Stimulated activated CD8-positive, alpha-beta memory T cell treated with anti-CD3 and anti-CD28 coated beads, Interleukin-2, amount 100 ng/mL, for 1 hour (primary cell): ENCODE measurements at places on chromosomes 11 and 22.

DNA sequence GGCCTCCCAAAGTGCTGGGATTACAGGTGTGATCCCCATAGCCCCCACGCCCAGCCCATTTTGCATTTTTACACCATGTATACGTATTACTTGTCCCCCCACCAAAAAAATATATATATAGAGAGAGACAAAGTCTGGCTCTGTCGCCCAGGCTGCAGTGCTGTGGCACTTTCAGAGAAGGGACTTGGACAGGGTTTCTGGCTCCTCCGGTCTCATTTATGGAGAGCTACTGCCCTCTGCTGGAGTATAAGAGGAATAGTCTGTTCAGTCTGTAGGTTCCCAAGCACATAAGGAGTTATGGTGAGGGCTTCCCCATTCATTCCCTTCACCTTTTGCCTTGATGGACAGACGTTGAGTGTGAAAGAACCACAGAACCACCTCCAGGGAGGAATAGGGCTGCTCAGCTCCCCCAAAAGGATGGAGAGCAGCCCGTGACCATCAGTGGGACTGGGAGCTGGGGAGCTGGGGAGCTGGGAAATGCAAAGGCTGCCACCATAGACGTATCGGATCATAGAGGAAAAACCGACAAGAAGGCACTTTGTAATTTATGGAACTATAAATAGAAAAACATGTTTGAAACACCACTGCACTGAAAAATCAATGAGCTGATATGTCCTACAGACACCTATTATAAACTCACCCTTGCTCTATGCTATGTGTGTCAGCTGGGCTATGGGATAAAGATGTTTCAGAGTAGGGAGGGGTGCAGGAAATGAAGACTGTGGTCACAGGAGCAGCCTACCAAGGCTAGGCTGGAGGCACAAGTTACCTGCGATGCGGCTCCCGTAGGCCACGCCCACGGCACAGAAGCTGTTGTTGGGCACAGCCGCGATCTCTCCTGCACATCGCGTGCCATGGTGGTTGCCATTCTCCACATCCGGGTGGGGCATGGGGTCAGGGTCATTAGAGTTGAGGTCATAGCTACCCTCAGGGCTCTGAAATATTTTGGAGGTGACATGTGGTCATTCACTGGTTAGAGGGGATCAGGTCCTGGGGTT is 5.2 kb downstream of the PCSK7 start:
- DNase-seq, result no peak

- no peak for DNase-seq
Measured at GRCh38 chr22:39080052-39080762, 3.1 kb downstream of the APOBEC3G start.

GRCh38 chr11:121649798-121650197 is 197.0 kb upstream of the SORL1-AS1 start:
- no peak for DNase-seq

GRCh38 chr11:35529971-35530495 is 4.6 kb upstream of the PAMR1 start:
- no peak for DNase-seq

DNA sequence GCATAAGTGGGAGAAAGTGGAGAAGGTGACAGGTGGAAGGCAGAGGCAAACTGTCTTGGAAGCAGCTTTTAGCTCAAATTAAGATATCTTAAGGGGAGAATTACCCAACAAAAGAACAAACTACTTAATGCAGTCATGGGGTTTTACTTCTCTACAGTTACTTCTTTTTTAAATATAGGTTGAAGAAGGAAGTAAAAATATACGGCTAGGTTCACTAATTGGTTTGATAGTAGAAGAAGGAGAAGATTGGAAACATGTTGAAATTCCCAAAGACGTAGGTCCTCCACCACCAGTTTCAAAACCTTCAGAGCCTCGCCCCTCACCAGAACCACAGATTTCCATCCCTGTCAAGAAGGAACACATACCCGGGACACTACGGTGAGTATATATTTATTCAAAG is 40.8 kb downstream of the PDHX start:
- DNase-seq, result no peak

- DNase-seq, result no peak
Measured at GRCh38 chr11:121563003-121563402, 110.2 kb upstream of the SORL1-AS1 start.

DNA sequence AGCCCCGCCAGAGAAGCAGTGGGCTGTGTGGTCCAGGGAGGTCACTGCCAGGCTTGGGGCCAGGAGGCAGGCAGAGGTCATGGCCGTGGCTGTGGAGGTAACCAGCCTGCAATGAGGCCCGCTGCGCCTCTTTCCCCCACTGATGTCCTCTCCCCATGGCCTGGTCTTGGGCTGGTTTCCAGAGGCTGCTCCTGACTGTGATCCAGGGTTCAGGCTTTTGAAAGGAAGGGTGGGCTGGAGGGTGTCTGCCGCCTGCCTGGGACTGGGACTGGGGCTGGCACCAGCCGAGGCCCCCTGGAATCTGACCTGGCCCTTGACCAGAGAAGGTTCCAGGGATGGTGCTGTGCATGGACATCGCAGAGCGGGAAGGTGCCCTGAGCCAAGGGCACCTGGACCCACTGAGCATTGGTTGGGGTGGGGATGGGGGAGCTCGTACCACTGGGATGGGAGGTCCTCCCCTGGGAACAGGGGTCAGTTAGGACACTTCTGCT is 59.6 kb upstream of the THY1 start:
- no peak for DNase-seq

GRCh38 chr11:111410951-111411350 is 31.9 kb upstream of the POU2AF1 start:
- no peak for DNase-seq
